ENCODE measurements at places on chromosomes 2 and 18. TPM values are rescaled to one million over a fixed set of nuclear protein-coding genes. Genes with fewer than 3 reads are reported as not detected.

DNA sequence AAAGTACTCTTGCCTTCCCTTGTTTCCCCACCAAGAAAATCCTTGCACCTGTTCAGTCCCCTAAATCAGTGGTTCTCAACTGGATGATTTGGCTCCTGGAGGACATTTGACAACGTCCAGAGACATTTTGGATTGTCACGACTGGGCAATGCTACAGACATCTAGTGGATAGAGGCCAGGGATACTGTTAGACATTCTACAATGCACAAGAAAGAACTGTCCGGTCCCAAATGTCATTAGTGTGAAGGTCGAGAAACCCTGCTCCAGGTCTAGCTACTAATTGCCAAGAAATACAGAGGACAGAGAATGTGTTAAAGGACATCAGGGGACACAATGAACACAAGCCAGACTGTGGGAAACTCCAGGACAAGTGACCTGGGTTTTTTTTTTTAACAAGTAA lies 60.0 kb downstream of the LRP2 start:
- H3K27me3 ChIP-seq: no peaks in the 10 kb centered on the region
- DNase-seq: no peak
- no peak overlapping the region for H3K4me3 ChIP-seq

Gene ANO7
- total RNA-seq: 0.10 TPM

- H3K36me3 ChIP-seq: no peaks in the 10 kb centered on the region
- H3K4me1 ChIP-seq: no peaks in the 10 kb centered on the region
- H3K4me3 ChIP-seq: no peak overlapping the region
- no peaks in the 10 kb centered on the region for H3K27me3 ChIP-seq
- DNase-seq: no peak
- no peak overlapping the region for H3K27ac ChIP-seq
Observed at GRCh38 chr18:25992566-25992965, 97.8 kb downstream of the SS18 start.

GRCh38 chr18:6979954-6980353 lies 137.6 kb downstream of the LAMA1 start:
- no peak overlapping the region for H3K27ac ChIP-seq
- no peaks in the 10 kb centered on the region for H3K36me3 ChIP-seq
- no peaks in the 10 kb centered on the region for H3K4me1 ChIP-seq
- H3K4me3 ChIP-seq: no peak overlapping the region
- DNase-seq: no peak

Measured in gastrocnemius medialis (tissue), 4 donors.